ENCODE measurements at places on chromosomes 12 and 14.
A peak's percentile ranks its signal among the peaks of the same experiment; 100 is the strongest.

- no peak for DNase-seq
Measured at GRCh38 chr14:58535044-58535443, 102.7 kb upstream of the DACT1 start.

- DNase-seq: peak; percentile 95
Measured at GRCh38 chr12:120904197-120904773, at the start of gene SPPL3. TSS of gene SPPL3 (minus strand) at chr12:120904358. CDS start at chr12:120903867, 491 bp downstream.

DNA sequence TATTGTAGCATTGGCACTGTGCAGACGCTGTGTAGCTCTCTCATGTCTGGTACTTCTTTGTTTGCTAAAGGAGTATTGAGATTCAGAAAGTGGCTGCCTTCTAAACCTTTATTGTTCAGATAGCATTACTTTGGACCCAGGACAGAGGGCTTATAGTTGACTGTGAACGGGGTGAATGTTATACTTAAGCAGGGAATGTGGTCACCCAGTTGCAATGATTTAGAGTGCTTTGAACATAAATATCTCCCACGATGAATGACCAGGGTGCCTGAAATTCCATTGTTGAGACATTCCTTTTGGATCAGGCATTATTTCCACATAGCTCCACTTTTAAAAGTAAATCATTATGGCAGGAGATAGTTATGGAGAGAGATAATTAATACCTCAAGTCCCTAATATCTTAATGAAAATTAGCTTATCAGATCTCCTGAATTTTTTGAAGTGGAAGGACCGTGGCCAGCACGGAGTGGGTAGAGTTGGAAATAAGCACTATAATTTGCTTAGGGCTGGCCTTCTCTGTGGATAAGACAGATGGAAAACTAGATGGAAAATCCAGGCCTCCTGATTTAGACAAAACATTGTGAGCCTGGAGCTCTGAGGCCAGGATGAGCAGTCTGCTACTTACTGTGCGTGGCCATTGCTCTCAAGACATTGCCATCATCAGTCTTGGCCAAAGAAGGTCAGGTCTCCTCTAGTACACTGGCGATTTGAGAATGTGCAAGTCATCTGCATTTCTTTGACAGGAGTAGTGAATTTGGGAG, 114.5 kb downstream of the ETV6 start:
- no peak for DNase-seq

- DNase-seq: no peak
Measured at GRCh38 chr14:93055651-93056115, 60.0 kb downstream of the ITPK1 start.

- no peak for DNase-seq
Measured at GRCh38 chr14:61642614-61642982, 52.7 kb upstream of the HIF1A start.

GRCh38 chr14:96285667-96286066, 29.7 kb downstream of the BDKRB1 start:
- no peak for DNase-seq

- DNase-seq: no peak
Measured at GRCh38 chr14:51534610-51535011, 117.1 kb upstream of the FRMD6 start.

DNA sequence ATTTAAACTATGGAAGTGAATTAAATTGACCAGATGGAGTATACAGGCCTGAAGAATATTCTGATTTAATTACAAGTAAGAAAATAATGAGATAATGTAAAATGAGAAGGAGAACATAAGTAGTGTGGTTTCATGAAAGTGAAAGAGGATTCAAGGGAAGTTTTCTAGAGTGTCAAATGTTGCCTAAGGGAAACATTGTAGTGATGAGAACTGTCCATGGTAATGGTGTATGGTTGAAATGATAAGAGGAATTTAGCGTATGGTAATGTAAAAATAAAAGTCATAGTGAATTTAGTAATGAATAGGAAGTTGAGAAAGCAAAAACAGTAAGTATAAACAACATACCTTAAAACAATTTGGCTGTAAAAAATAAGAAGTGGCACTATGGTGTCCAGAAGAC, 1954.6 kb upstream of the FLRT2 start:
- no peak for DNase-seq

- peak; percentile 45 for DNase-seq
Measured at GRCh38 chr12:50102131-50102531, 1.7 kb upstream of the GPD1 start.
